K562 (cell line): ENCODE measurements at places on chromosomes 7 and 10. TPM values are rescaled to one million over a fixed set of nuclear protein-coding genes. Genes with fewer than 3 reads are reported as not detected.

Gene DOCK1
- 0.27 and 0.31 TPM in 2 replicates for total RNA-seq

DNA sequence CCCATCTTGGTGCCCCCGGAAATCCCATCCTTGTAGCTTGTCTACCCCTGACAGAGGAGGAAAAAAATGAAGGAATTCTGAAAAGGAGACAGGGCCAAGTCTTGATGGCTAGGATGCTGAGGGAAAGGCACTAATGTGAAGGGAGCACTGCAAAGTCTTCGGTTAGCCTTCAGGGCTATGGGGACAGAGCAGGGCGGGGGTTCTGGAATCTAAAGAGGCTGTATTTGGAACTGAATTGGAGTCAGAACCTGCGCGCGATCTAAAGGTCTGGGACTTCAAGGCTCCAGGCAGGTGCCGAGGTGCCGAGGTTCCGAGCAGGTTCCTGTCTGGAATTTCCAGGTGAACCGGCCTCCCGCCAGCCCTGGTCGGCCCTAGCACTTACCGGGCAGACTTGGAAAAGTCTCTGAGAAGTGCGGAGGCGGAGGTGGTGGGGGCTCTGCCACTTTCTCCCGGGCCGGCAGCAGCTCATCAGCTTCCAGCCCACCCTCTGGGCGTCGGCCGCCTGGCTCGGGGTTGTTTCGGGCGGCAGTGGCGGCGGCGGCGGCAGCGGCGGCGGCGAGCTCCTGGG, 781 bp downstream of the GBX1 start:
- DNase-seq: no peak

Gene TMEM176A
- total RNA-seq: 0.31 TPM in 1 of 2 replicates, not detected in the other

DNA sequence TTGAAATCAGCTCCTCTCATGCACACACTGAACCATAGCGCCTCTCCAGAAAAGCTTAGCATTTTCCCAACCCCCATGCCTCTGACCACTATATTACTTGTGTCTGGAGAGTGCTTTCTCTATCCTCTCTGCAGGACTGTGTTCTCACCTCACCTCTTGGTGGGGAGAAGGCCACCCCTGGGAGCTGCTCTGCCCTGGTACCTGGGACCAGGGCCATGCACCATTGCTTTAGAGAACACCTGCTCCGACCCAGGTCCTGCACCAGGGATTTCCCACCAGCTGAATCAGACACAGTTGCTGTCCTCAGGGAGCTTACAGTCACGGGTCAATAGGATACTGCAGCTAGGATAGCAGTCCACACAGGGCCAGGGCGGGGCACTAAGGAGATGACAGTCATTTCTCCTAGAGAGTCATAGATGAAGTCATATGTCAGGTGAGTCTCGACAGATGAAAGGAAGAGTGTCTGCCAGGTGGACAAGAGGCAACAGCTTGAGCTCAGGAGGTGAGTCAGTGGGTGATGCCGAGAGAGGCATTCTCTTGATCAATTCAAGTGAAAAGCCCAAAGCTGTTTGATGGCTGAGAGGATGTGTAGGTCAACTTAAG, 619 bp upstream of the LMTK2 start:
- DNase-seq: no peak

Gene TAF3
- total RNA-seq: 9.2 and 9.6 TPM in 2 replicates

GRCh38 chr10:97048649-97049427, 136.9 kb downstream of the SLIT1 start:
- DNase-seq: no peak

DNA sequence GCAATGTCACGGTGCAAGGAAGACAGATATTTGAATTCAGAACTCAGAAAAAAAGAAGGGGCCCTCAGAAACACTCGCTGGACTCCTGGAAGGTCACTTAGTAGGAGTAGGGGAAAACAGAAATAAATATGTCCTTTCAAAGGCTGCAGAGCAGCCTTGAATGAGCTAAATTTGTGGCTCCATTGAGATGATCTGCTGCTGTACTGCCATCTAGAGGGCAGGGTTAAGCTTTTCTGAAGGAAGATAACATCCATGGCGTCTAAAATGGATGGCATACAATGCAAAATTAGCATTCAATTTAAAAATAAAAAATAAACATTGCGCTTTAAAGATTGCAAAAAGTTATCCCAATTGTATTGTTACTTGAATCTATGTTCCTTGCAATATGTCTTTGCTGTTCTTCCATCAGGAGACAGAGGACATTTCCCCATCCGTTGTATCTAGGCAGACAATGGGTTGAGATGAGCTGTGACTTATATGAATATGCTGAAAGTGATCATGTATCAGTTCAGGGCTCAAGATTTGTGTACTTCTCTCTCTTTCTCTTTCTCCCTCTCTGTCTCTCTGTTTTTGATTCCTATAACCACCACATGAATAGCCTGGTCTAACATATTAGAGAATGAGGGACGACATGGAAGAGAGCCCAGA, 642.2 kb downstream of the SH2D4B start:
- DNase-seq: peak; percentile 10

DNA sequence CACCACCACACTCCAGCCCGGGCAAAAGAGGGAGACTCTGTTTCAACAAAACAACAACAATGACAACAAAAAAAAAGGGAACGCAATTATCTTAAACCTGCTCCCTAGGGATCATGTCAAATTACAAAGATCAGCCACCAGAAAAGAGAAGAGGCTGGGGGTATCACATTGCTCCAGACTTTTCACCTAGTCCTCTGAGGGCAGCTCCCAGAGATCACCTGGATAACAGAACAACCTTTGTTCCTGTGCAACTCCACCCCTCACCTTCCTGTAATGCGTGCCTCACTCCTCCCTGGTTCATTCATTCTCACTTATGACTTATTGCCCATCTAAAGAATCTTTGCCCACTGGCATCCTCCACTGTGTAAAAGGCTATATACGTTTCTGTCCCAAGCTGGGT, 31.8 kb downstream of the SVOPL start:
- no peak for DNase-seq

Gene SAMD9
- 2.5 and 2.7 TPM in 2 replicates for total RNA-seq
